MG63 (cell line): ENCODE measurements at places on chromosomes 3 and 15.

DNA sequence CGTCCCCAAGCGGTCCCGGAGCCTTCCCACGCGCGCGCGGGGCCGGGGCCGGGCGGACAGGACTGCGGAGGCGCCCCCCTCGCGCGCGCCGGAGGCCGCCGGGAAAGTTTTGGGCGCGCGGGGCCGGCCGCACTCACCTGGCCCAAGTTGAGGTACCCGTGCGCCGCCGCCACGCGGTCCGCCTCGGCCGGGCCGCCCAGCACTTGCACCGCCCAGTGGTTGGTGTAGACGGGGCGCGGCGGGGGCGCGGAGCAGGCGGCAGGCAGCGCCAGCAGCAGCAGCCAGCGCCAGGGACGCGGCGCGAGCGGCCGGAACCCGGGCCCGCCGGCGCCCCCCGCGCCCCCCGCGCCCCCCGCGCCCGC, 289 bp downstream of the PCSK6 start:
- peak; percentile 73 for DNase-seq

- DNase-seq, result no peak
Observed at GRCh38 chr15:50880651-50881114, 27.8 kb upstream of the AP4E1 start.

DNA sequence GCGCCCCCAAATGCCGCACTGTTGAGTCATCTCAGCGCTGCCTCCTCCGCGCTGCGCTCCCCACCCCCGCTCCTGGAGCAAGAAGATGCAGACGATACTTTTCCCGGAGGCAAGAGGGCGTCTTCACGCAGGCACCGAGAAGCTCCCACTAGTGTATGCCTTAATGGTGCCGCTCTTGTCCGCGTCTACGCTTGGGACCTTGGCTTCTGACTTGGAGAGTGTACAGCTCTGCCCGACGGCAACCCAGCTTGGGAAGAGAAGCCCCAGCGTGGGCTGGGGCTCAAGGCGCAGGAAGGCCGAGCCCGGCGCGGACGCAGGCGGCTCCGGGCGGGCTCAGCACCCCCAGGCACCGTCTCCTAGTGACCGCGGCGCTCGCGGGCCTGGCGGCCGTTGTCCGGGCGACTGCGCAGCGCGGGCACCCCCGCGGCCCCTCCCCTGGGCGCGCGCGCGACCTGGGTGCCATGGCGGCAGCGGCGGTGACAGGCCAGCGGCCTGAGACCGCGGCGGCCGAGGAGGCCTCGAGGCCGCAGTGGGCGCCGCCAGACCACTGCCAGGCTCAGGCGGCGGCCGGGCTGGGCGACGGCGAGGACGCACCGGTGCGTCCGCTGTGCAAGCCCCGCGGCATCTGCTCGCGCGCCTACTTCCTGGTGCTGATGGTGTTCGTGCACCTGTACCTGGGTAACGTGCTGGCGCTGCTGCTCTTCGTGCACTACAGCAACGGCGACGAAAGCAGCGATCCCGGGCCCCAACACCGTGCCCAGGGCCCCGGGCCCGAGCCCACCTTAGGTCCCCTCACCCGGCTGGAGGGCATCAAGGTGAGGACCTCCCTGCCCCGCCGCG, at the start of gene P4HTM:
TSS of gene P4HTM (plus strand) at position 446 of the 840 bp plus-strand sequence. CDS start at position 462, 16 bp downstream.
- DNase-seq, result peak; percentile 61

- DNase-seq, result no peak
Observed at GRCh38 chr3:71360764-71361163, 222.8 kb downstream of the FOXP1 start.

DNA sequence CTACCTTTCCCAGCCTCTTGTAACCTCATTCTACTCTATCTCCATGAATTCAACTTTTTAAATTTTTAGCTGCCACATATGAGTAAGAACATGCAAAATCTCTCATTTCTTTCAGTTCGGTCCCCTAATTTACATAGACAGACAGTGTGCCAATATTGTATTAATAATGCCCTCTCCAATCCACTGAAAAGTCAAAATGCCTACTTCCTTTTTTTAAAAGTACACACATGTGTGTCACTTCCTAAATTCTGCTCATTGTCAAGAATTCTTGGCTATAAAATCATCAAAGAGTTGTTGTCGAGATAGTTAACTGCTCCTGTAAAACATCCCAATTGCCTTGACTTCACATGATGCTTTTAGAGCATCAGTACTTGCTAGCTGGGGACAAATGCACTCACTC, 84.2 kb upstream of the IL12A start:
- DNase-seq, result no peak

DNA sequence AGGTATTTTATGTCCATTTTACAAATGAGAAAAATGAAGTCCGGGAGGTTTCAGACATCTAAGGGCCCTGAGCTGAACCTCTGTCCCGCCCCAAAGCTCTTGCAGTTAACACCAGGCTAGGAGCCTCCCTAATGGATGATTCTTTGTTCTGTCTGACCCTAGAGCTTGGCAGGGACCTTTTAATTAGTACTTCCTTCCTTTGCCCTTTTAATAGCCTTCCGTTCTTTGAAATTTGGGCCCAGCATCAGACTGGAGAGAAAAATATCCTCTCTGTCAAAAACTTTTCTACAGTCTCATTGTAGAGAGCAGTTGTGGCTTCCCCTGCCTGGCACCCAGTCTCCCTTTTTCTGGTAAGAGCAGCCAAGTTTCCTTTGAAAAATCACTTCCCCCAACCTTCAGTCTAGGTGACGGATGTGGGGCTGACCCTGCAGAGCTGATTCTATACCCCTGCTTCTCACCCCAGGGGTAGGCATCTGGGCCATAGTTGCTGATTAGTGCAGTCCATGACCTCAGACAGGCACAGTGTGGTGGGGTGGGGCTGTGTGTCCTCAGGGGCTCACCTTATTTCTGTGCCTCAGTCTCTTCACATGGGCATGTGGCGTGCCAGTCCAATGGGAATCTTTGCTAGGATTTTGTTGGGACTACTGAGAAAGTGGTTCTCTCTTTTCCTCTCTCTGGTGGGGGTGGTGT, 220.4 kb downstream of the ADAMTS9 start:
- no peak for DNase-seq
